ENCODE measurements at places on chromosomes 2 and 18.

- no peak for DNase-seq
Observed at GRCh38 chr2:213002383-213002782, 149.0 kb downstream of the IKZF2 start.

DNA sequence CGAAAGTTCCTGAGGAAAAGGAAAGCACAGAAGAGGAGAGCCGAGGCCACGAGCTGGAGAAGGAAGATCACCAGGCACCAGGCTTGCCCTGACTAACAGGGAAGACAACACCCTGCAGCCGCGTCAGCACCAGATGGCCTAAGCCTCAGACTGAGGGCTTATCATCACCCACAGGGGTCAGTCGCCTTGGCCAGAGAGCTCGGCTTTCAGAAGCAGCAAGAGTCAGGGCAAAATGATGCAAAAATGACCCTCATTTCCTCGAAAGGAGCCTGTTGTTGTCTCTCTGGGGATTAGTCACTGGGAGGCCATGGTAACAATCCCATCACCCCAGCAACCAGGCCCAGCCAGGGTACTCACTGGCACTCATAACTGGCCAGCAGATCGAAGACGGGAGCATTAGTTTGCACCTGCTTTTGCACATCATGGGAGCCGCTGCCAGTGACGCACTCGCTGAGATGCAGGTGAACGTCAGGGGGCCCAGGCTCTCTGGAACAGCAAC lies 42.7 kb upstream of the ZFP36L2 start:
- no peak for DNase-seq

DNA sequence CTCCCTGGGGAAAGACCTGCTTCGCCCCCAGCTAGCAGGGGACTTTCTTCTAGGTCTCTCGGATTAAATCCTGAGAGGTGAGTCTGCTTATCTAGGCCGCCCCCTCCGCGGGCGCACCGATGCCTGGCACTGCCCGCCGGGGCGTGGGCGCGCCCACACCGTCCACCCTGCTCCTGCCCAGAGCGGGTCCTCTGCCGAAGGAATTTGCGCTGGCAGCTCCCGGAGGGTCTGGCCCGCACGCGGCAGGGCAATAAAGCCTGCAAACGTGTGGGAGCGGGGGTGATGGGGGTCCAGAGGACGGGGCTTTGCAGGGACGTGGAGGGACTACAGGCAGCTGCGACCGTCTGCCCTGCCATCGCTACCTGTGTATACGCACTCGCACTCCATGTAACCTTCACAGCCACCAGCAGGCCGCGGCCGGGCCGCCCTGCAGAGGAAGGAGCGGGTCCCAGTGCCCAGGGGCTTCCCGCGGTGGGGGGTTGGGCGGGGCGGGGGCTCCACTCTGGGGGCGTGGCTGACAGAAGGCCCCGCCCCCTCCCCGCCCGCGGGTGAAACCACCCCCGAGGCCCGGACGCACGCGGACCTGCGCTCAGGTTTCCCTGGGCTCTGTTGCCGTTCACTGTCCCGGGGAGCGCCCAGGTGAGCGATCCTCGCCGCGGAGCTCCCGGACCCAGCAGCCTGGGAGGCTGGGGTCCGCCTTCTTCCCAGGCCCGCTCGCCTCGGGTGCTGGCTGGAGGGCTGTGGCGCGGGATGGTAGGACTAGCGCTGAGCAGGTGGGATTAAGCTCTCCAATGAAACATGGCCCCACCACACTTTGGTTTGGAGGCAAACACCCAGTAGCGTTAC lies 174.5 kb upstream of the HS6ST1 start:
- no peak for DNase-seq

GRCh38 chr2:17115042-17115441 lies 403.2 kb downstream of the RAD51AP2 start:
- DNase-seq, result no peak

DNA sequence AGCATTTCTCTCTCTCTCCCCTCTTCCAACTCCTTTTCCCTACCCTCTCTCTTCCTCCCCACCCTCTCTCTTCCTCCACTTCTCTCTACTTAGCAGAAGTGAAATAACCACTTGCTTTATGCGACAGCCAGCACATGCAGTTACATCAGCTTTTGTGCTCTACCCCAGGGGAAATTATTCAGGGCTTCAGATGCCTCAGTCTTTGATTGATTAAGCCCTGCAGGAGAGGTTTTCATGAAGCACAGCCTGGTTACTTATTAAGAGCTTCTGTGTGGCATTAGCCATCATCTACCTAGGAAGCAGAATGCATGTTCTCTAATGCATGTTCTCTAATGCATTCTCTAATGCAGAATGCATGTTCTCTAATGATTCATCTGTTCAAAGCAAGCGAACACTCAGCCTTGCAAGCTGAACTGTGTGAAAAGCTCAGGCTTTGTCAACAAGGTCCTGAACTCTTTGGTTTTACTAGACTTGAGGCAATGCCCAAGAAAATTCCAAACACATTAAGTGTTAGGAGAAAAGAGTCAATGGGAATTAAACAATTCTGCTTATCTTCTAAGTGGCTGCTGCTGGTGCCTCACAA lies 56.1 kb downstream of the LHCGR start:
- no peak for DNase-seq

- no peak for DNase-seq
Observed at GRCh38 chr2:196384729-196385128, 213.4 kb upstream of the STK17B start.

DNA sequence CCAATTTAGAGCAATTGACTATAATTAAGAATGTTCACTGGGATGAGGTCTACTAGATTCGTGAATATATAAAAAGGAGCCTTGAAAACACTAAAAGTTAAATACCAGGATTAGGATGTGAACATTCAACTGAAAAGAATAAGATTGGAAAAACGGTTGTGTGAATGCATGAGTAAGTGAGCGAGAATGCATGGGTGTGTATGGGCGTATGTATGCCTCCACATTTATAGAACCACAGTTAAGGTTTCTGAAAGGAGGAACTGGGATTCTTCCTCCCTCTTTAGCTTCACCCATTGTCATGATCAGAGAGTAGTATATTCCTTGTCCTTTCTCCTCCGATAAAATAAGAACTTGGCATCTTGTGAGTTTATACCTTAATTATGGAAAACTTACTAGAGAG lies 151.1 kb upstream of the UBE2E3 start:
- DNase-seq, result no peak

All from activated CD4-positive, alpha-beta T cell treated with anti-CD3 and anti-CD28 coated beads for 36 hours (primary cell).